GM23338 (cell line): ENCODE measurements at places on chromosomes 5 and 9. TPM values are rescaled to one million over a fixed set of nuclear protein-coding genes. Genes with fewer than 3 reads are reported as not detected.

- DNase-seq, result no peak
These were observed 92.6 kb downstream of the EFNA5 start for GRCh38 chr5:107578051-107578635.

GRCh38 chr5:172931001-172931536, 28.2 kb upstream of the RPL26L1 start:
- no peak for DNase-seq

- DNase-seq, result no peak
These were observed 935.8 kb downstream of the DTWD2 start for GRCh38 chr5:118052503-118052902.

GRCh38 chr5:96871686-96872085, 4.6 kb upstream of the ERAP2 start:
- no peak for DNase-seq

- DNase-seq, result peak; percentile 66
These were observed 742.8 kb downstream of the NR2F1-AS1 start for GRCh38 chr5:92838253-92838652.

GRCh38 chr5:66066826-66067225, 77.3 kb upstream of the SREK1 start:
- DNase-seq, result no peak

The ENTPD8 gene
- 0.89 and 1.1 TPM in 2 replicates for polyA plus RNA-seq

The STPG3 gene
- not detected in 2 replicates for polyA plus RNA-seq
